ENCODE measurements at places on chromosomes 2 and 18.
A peak's percentile ranks its signal among the peaks of the same experiment; 100 is the strongest.

GRCh38 chr2:104043864-104044263, 810.1 kb upstream of the POU3F3 start:
- DNase-seq, result no peak

- no peak for DNase-seq
Measured at GRCh38 chr2:74399785-74400184, 19.7 kb upstream of the DCTN1 start.

GRCh38 chr18:11343096-11343495, 193.7 kb upstream of the PIEZO2 start:
- no peak for DNase-seq

- DNase-seq, result no peak
Measured at GRCh38 chr2:188937228-188938220, 36.6 kb upstream of the COL3A1 start.

GRCh38 chr2:15846626-15847025, 93.7 kb upstream of the MYCN start:
- no peak for DNase-seq

GRCh38 chr18:46252759-46253158, 148.6 kb downstream of the HAUS1 start:
- DNase-seq, result no peak

DNA sequence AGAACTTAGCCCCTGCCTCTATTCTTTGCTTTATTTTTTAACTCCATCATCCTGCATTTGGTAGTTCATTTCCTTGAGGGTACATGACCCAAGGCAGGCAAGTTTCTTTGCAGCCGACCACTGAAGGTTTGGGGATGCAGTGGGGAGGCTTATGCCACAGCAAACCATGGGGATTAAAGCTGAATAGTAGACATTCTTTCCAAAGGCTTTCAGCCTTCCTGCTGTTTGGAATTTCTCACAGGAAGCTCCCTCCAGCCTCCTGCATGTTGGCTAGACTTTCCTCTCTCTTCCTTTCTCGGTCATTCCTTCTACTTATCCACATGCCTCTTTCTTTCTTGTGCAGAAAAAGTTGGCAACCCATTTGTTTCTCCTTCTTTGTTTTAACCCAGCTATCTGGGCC, 77.3 kb downstream of the SOCS6 start:
- DNase-seq, result no peak

GRCh38 chr2:60708630-60709320, 47.3 kb upstream of the PAPOLG start:
- DNase-seq, result no peak

DNA sequence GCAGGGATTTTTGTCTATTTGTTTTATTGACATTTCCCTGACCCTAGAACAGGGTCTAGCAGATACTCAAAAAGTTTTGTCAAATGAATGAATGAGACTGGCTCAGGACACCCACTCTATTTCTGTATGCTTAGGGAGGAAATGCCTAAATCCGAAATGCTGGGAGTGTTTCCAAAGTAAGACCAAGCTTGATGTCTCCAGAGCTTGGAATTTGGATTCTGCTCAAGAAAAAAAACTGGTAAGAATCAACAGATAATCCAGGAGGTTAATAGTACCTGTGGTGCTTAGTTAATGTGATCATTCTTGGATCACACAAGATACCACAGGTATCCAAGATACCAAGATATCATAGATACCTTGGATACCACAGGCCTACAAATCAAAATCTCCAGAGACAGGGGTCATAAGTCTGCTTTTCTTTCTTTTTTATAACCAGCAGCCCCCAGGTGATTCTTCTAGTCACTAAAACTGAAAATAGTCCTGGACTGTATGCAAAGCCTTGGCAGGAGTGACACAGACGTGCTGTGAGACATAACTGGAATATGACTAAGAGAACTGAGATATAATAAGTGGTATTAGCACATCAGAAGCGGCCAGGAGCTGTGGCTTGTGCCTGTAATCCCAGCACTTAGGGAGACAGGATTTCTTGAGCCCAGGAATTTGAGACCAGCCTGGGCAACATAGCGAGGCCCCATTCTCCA, 39.9 kb upstream of the SP3 start:
- no peak for DNase-seq

DNA sequence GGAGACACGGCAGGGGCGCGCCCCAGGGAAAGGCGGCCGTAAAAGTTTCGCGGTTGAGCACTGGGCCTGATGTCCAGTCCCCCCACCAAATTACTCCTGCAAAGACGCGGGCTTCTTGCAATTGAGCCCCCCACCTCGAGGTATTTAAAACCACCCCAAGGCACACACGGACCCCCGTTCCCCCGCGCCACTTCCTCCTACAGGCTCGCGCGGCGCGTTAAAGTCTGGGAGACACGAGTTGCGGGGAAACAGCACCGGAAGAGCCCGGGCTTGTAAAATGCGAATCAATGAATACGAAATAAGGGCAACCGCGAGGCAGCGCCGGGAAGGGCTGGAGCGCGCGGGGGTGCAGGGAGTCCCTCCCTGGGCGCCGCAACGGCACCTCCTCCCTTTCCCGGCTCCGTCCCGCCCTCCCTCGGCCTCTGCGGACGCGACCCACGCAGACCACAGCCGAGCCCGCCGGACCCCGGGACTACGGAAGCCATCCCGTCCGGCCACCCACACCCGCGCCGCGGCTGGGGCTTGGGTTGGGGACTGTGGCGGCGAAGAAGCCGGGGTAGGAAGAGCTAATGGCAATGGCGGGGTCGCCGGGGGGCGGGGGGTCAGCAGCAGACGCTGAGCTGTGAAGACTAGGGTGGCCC, 918 bp upstream of the NETO1 start:
- no peak for DNase-seq

GRCh38 chr2:235235977-235236767, 257.7 kb upstream of the AGAP1 start:
- DNase-seq, result peak; percentile 49

GRCh38 chr2:75728614-75729419, 18.1 kb upstream of the GCFC2 start:
- DNase-seq, result no peak

- DNase-seq, result no peak
Measured at GRCh38 chr2:36354811-36355150, 797 bp upstream of the CRIM1 start.

GRCh38 chr2:240916571-240917008, 10.5 kb downstream of the CROCC2 start:
- DNase-seq, result peak; percentile 20

DNA sequence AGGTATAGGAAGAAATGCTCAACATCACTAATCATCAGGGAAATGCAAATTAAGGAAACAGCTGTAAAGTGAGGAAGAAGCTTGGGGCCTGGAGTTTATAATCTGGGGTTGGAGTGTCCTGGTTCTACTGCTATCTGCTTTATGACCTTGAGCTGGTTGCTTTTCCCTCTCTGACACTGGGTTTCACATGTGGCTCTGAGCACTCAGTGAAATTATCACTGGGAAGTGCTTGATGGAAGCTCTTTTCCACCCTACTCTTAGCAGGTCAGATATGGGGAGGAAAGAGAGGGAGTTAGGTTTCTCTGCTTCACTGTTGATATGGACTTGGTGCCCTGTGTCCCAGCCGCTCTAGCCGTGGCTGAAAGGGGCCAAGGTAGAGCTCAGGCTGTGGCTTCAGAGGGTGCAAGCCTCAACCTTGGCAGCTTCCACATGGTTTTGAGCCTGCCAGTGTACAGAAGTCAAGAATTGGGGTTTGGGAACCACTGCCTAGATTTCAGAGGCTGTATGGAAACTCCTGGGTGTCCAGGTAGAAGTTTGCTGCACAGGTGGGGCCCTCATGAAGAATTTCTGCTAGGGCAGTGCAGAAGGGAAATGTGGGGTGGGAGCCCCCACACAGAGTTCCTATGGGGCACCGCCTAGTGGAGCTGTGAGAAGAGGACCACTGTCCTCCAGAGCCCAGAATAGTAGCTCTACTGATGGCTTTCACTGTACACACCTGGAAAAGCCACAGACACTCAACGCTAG, 52.3 kb downstream of the INPP4A start:
- DNase-seq, result no peak

GRCh38 chr2:161419638-161420190, 3.6 kb downstream of the TBR1 start:
- DNase-seq, result no peak

DNA sequence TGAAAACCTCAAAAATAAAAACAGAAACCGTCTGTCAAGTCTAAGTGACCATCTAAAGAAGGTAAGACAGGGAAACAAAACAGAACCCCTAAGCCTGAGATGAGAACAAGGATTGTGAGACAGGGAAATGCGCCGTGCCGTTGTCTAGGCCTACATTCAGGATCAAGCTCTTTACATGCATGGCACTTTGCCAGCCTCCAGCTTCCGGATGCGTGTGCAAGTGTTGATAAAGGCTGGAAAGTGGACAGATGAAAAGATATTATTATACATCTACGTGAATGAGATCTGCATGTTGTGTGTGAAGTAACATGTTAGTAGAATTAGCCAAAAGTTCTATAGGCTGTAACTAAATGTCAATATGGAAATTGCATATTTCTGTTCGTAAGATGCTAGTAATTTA, 28.6 kb upstream of the TMEM87B start:
- DNase-seq, result peak; percentile 64

Data from kidney capillary endothelial cell (primary cell).